ENCODE measurements at places on chromosomes 16 and 17.

DNA sequence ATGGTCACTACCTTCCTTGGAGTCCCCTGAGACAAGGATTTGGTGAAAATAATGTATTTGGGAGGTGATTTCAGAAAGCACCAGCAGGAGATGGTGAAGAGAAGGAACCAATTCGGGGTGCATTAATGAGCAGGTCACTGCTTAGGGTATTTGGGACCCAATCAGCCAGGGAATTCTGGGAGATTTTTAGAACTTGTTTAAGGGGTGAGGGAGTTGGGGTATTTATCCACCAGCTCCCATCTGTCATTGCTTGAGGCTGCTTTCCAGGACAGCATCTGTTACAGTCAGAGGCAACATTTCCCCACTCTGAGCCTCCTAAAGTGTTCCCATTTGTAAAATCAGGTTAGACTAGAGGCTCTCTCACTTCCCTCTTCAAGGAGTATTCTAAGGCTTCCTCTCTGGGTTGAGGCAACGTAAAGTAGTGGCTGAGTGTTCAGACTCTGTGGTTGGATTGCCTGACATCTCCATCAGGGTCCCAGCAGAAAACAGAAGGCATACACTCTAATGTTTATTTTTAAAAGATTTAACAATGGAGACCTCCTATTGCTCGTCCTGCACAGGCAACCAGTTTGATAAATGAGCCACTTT, 60.9 kb downstream of the CLEC19A start:
- no peak for DNase-seq

DNA sequence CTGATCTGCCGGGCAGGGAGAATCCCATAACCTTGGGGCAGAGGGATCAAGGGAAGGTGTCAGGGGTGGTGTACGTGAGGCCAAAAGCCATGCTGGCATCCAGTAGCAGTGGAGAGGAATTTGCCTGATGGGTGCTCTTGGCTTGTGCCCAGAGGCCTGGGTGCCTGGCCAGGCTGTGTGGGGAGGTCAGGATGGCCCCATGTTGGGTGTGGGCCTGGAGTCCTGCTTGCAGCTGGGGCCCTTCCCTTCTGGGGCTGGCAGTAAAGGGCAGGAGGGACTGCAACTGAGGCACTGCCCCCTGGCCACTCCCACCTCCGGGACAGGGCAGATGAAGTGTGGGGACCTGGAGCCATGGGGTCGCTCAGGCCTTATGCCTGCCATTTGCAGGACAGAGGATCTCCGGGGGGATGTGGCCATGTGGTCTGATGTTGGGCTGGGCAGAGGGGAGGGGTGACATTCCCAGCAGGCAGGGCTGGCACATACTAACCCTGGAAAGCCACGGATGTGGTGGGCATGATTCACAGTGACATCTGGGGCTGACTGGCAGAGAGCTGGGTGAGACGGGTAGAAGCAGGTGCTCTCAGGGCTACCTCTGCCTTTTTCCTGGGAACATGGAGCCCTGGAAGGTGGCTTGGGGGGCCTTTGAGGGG, 3.5 kb downstream of the FMNL1 start:
- peak; percentile 51 for DNase-seq

DNA sequence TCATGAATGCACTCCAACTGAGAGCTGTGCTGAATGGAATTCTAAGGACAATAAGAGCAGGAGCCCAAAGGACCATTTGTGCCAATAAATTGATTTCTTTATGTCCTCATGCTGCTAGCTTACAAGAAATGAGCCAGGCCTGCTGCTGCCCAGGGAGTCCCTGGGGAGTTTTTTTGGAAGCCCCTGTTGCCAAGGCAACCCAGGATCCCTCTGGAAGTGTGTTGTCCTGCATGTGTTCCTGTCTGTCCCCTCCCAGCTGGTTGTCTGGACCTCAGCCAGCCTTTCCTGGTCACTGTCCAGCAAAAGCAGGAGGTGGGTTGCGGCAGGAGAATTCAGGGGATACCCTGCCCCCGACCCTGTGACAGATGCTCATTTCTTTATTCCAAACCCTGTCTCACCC, 51.0 kb upstream of the GPRC5B start:
- no peak for DNase-seq

GRCh38 chr17:9994761-9995160, 89.7 kb upstream of the RCVRN start:
- DNase-seq = no peak
